Fibroblast of skin of abdomen (primary cell): ENCODE measurements at places on chromosomes 11 and 22.
A peak's percentile ranks its signal among the peaks of the same experiment; 100 is the strongest.

DNA sequence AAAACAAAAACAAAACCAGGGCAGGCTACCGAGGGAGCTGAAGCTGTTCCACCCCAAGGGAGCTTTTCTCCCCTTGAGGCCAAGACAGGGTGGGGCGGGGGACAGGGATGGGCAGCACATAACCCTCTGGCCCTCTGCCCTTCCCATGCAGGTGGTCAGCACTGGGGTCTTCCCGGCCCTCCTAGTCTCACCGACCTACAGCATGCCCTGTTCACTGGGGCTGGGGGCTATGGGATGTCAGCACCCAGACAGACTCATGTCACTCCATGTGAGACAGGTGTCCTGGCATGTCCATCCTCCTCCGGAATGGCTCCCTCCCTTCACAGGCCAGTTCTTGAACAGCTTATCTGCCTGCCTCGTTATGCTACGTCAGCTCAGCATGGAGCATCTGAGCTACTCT, 51.7 kb downstream of the DSCAML1 start:
- no peak for DNase-seq

GRCh38 chr11:92107331-92107730, 117.3 kb upstream of the FAT3 start:
- DNase-seq = no peak

DNA sequence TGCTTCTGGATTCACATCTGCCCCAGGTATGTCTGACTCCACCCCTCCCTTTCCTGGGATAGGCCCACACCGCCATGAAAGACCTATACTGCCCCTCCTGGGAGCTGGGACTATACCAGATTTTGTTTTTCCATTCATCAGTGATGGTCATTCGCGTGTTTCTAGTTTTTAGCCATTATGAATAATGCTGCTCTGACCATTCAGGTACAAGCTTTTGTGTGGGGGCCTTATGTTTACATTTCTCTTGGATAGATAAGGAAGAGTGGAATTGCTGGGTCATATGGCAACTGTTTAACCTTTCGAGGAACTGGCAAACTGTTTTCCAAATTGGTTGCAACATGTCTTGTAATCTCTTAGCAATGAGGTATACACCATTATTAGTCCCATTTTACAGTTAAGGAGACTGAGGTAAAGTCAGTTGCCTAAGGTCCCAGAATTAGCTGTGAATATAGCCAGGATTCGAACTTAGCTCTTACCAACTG, 1.2 kb upstream of the TBC1D10A start:
- DNase-seq = no peak

GRCh38 chr22:17777005-17777716, 2.9 kb upstream of the BID start:
- DNase-seq = no peak

GRCh38 chr11:120832481-120833238, 191.2 kb upstream of the TBCEL start:
- no peak for DNase-seq

- DNase-seq = no peak
Measured at GRCh38 chr11:117394221-117394925, 66.7 kb downstream of the CEP164 start.

GRCh38 chr11:117795638-117796455, 1.2 kb downstream of the DSCAML1 start:
- no peak for DNase-seq

- DNase-seq = no peak
Measured at GRCh38 chr11:71081704-71082230, 170.6 kb downstream of the SHANK2 start.

- no peak for DNase-seq
Measured at GRCh38 chr11:87754685-87755084, 420.6 kb downstream of the RAB38 start.

GRCh38 chr11:94806419-94806818, 38.3 kb downstream of the AMOTL1 start:
- peak; percentile 55 for DNase-seq

- DNase-seq = no peak
Measured at GRCh38 chr22:38751422-38752346, 4.1 kb downstream of the SUN2 start.

- no peak for DNase-seq
Measured at GRCh38 chr22:38828191-38828590, 15.6 kb downstream of the NPTXR start.

DNA sequence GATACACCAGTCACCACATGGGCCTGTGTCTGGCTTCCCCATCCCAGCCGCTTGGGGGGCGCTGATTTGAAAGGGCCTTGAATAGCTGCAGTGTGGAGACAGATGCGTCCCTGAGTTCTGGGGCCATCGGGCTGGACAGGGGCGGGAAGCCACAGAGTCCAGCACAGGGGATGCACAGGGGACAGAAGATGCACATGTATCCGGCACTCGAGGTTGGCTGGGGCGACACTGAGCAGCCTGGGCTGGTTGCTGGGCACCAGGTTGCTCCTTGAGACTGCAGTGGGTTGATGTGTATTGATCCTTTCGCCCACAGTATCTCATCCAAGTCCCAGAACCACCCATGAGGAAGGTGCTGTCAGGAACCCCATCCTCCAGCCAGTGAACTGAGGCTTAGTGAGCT, 99.3 kb upstream of the SYT13 start:
- DNase-seq = no peak

DNA sequence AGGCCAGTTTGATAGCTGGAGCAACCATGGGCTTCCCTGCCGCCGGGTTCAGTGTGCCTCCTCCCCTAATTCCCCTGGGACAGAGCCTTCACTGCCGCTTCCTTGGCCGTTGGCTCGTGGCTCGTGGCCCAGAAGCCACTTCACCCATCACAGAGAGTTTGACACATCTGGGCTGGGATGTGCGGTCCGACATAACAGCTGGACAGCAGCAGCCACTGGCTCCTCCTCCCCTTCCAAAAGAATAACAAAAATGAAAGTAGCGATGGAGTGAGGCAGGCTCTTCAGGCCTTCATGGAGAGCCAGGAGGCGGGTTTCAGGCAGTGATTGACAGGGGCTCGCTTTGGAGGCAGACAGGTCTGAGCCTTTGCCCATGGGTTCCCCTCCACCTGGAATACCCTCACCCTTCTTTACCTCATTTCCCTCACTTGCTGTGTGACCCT, 8.2 kb downstream of the CREB3L1 start:
- DNase-seq = peak; percentile 62

GRCh38 chr22:40951795-40952605, 822 bp downstream of the RBX1 start:
- DNase-seq = no peak

DNA sequence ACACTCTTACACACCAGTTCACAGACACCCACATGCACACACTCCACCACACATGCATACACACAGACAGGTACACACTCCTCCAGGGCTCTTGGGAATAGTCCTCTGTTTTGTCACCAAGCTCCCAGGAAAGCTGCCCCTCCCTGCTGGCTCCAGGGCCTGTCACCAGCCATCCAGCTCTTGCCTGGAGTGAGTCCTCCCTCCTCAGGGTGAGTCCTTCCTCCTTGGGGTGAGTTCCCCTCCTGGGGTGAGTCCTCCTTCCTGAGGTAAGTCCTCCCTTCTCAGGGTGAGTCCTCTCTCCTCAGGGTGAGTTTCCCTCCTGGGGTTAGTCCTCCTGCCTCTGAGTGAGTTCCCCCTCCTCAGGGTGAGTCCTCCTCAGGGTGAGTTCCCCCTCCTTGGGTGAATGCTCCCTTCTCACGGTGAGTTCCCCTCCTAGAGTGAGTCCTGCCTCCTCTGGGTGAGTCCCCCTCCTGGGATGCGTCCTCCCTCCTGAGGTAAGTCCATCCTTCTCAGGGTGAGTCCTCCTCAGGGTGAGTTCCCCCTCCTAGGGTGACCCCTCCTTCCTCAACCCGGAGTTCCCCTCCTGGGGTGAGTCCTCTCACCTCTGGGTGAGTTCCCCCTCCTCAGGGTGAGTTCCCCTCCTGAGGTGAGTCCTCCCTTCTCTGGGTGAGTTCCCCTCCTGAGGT, 100.6 kb upstream of the FGF3 start:
- DNase-seq = no peak

- DNase-seq = peak; percentile 50
Measured at GRCh38 chr11:81644239-81644840, 1089.3 kb downstream of the FAM181B start.

- DNase-seq = no peak
Measured at GRCh38 chr22:19105867-19106802, 16.1 kb downstream of the DGCR2 start.

GRCh38 chr22:45774001-45774670, 102.5 kb downstream of the ATXN10 start:
- no peak for DNase-seq

GRCh38 chr11:104343578-104343977, 179.6 kb upstream of the PDGFD start:
- DNase-seq = no peak

- no peak for DNase-seq
Measured at GRCh38 chr11:114928260-114928870, 250.0 kb downstream of the NXPE2 start.

- DNase-seq = no peak
Measured at GRCh38 chr11:99198215-99198614, 177.5 kb downstream of the CNTN5 start.

GRCh38 chr11:106523921-106524320, 446.5 kb downstream of the AASDHPPT start:
- DNase-seq = no peak

DNA sequence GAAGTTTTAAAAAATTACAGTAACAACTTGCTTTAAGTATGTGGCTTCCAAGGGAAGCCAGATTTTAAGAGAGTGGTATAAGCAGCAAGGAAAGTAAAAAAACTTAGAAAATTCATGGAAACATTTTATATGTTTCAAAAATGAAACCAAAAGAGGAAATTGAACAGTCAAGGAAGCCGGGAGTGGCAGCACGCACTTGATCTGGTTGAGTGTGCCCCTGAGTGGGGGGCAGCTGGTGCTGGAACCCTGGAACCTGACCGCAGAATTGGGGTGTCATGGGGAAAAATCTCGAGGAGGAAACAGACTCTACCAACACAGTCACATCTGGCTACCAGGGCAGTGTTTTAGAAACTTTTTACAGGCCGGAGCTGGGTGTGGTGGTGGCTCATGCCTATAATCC, 14.0 kb downstream of the MICALL1 start:
- DNase-seq = no peak

- no peak for DNase-seq
Measured at GRCh38 chr11:71329165-71329510, 76.8 kb upstream of the SHANK2 start.

- peak; percentile 74 for DNase-seq
Measured at GRCh38 chr22:25368271-25368670, 148.8 kb downstream of the CRYBB2 start.

- no peak for DNase-seq
Measured at GRCh38 chr11:134712228-134713145, 300.4 kb upstream of the B3GAT1 start.

GRCh38 chr11:128948583-128948982, 5.9 kb upstream of the TP53AIP1 start:
- DNase-seq = no peak

DNA sequence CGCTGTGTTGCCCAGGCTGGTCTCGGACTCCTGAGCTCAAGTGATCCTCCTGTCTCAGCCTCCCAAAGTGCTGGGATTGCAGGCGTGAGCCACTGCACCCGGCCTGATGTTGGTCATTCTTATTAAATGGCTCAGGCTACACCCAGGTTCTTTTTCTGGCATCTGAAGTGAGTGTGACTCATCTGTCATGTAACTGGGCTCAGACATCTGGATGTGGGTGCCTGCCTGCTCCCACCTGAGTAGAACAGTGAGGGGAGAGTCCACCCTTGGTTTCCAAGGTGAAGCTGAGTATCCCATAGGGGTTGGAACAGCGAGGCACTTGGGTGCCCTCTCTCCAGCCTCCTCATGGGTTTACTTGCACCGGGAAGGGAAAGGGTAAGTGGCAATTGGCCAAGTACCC, 36.7 kb upstream of the EIF3D start:
- no peak for DNase-seq

- DNase-seq = no peak
Measured at GRCh38 chr22:40218723-40219294, 41.1 kb downstream of the TNRC6B start.

DNA sequence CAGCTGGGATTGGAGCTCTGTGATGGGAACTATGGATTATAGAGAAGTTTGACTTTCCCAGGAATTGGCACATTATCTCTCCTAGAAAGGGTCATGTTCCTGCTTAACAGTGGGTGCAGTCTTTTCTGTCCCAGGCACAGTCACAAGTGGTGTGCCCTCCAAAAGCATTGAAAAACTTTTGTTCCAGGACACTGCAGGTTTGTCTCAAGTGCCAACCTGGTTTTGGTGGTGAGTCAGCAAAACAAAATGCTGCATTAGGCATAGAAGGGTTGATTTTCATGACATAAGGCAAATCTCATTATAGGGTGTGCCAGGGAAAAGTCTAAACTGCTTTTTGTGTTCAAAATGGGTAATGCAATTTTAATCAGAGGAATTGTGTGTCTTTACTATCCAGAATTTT, 4.9 kb downstream of the HTATIP2 start:
- DNase-seq = no peak

- DNase-seq = no peak
Measured at GRCh38 chr11:97092823-97093222, 703.0 kb downstream of the JRKL start.

DNA sequence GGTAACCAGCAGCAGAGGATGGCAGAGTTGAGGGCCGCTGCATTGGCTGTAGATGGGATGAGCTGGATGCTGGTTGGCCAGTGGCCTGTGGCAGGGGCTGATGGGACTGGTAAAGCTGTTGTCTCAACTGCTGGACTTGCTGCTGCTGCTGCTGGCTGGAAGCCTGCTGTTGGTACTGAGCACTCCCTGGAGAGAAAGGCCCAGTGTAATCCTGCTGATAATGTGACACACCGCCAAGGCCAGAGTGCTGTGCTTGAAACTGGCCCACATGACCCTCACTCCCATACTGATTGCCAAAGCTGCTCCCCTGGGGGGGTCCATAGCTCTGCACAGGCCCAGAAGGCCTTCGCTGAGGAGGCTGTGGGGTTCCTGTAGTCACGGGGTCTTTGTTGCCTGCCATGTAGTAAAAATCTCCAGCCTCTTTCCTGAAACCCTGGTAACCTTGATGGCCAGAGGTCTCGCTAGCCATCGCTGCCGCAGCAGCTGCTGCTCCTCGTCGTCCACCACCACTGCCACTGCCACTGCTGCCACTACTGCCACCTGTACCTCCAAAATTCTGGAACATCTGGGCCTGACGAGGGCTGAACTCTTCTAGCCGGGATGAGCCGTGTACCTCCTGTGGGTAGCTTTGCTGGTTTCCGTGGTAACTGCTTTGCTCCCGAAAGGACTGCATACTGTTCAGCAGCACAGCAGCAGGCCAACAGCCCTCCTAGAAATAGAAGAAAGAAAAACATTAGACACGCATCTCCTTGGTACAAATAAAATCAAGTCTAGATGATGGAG, 55.6 kb downstream of the TCF20 start:
- no peak for DNase-seq

DNA sequence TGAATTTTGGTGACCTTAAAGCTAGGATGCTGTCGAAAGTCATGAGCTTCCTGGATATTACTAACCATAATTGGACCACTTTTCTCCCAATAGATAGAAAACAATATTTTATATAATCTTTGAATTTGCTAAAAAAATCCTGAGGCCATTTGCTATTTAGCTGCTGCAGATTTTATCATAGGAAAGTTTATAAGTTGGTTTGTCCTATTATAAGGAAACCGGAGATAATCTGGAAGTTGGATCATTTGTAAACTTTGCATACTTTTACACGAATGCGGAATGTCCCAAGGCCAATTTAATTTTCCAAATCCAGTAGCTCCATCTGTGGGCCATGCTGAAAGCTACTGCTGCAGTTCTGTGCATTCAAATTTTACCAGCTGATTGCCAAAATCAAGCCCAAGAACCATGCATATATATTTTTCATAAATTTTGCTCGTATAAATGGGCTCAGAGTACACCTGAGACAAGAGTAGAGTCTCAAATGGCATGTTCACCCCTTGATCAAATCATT, 378.3 kb downstream of the FAM181B start:
- DNase-seq = no peak
